ENCODE measurements at places on chromosomes 2 and 18. TPM values are rescaled to one million over a fixed set of nuclear protein-coding genes. Genes with fewer than 3 reads are reported as not detected.

- DNase-seq = peak; percentile 14
These were observed 3.5 kb downstream of the POU3F3 start for GRCh38 chr2:104857262-104858005.

DNA sequence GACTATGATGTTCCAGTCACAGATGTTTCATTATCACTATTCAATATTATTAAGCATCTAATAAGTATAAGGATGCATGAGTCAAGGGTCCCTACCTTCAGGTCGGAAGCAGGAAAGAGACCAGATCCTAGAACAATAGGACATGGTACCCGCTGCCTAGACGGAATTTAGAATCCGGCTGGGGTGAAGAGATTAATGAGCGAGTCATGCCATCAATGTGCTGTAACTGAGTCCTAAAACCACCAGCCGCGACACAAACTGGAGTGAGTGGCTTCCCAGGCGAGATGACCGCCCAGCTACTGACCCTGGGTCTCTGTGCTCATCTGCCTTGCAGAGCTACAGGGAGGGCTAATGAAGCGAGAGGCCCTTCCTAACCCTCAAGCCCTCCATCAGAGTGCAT, 73.6 kb downstream of the DNMT3A start:
- no peak for DNase-seq

The FAM237A gene
- polyA plus RNA-seq = not detected

- no peak for DNase-seq
These were observed 37.7 kb downstream of the COBLL1 start for GRCh38 chr2:164803776-164804466.

GRCh38 chr2:101241158-101241557, 11.5 kb upstream of the CNOT11 start:
- DNase-seq = no peak

GRCh38 chr2:56587456-56587855, 403.7 kb downstream of the CCDC85A start:
- no peak for DNase-seq

DNA sequence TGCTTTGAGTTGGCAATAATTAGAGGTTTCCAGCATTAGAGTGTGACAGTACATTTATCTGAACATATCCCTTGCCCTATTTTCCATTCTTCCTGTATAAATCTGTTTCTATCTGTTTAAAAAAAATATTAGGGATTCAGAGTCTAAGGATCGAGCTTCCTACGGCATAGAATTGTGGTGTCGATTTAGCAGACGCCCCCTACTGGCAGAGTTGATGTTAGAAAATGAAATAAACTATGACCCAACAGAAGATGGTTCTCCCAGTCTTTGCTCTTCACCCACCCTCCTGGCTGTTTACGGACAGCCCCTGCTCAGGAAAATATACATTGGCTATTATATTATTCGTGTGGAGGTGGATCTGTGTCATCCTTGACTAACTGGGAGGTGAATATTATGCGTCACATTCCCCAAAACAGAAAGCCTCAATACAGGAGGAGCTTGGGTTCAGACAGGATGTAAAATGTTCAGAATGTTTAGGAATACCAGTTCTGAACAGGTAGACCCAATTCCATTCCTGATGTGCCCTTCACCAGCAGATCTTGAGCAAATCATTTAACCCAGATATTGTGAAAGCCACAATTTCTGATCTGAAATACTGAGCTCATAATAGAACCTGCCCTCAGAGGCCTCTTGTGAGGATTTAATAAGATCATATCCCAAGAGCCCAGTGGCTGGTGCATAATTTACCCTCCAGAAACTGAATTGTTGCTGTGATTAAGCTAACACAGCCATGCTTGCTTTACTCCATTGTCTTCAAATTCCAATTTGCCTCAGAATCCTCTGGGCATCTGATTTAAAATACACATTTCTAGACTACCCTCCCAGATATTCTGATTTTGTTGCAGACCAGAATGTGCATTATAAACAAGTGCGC, 10.8 kb upstream of the ERMN start:
- no peak for DNase-seq

DNA sequence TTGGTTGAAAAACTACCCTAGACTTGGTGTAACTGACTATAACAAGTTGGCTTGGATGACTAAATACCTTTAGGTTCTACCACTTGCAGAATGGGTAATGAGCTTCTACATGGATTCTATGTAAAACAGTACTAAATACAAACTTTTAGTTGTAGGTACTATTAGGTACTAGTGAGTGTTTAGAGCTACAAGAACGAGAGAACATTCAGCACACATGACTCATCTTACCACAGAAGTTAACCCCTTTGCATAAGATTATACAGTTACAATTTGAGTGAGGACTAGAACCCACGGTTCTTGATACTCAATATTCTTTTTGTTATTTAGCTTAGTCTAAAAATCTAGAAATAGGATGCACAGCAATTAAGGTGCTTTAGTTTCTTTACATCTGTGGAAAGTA, 101.7 kb upstream of the TFCP2L1 start:
- no peak for DNase-seq

DNA sequence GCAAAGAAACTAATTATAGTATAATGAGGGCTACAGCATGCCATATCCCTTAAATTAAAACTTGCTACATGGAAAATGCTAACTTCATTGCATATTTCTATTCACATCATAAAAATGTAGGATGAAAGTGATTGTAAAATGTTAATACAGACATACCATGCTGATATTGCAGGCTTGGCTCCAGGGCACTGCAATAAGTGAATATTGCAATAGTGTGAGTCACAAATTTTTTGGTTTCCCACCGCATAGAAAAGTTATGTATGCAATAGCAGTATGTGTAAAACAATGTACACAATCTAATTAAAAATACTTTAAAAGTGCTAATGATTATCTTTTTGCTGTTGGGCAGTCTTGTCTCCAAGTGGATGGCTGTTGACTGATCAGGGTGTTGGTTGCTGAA, 162.1 kb downstream of the CD8B2 start:
- no peak for DNase-seq

The KCNS3 gene
- 9.2 TPM for polyA plus RNA-seq

The VWC2L gene
- 0.18 TPM for polyA plus RNA-seq

GRCh38 chr18:49020621-49021021, 69.9 kb upstream of the SMAD7 start:
- no peak for DNase-seq

DNA sequence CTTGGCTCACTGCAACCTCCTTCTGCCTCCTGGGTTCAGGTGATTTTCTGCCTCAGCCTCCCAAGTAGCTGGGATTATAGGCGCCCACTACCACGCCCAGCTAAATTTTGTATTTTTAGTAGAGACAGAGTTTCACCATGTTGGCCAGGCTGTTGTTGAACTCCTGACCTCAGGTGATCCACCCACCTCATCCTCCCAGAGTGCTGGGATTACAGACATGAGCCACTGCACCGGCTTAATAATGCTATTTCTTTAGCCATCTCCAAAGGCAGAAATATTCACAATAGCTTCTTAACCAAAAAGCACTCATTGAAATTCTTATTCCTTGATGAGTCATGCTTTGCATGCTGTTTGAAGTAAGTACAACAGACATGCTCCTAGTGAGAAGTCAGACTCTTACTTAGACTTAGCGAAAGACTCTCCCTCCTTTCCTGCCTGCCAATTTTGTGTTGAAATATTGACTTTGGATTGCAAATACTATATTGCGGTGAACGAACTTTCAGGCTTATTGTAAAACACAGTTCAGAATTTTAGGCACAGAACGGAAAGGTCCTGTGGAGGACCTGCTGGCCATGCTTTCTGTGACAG, 4.4 kb downstream of the ACTR3 start:
- DNase-seq = no peak

- no peak for DNase-seq
These were observed 11.3 kb downstream of the GFPT1 start for GRCh38 chr2:69375494-69376353.

The ANO7 gene
- polyA plus RNA-seq = 2.5 TPM

GRCh38 chr2:230809677-230810251, 55.0 kb upstream of the ITM2C start:
- DNase-seq = no peak

DNA sequence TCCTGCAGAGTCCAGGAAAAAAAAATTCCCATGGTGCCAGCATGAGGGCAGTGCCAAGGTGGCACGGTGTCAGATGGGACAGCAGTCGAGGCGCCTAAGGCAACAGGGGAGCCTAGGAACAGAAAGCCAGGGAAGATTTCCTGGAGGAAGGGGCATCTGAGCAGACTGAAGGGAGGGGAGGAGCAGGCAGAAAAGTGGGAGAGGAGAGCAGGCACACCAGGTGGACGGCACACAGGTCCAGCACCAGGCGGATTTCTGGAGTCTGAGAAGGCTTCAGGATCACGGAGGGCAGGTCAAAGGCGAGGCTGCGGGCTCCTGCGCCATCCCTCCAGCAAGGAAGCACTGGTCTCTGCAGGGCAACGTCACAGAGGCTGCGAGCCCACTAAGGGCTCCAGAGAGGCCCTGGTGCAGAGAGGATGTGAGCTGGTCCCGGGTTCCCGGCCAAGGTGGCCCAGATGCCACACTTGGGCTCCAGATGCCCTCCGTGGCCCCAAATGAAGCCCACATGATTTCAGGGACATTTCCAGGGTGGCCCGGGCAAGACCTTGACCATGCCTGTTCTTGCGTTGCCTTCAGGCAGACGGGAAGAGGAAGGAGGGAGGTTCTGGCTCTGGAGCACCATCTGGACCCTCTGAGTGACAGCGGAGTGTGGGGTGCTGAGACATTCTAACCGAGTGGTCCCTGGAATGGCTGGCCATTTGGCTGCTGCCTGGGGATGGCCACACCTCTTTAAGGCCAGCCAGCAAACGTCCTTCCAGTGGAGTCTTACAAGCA, 4.1 kb downstream of the HS6ST1 start:
- no peak for DNase-seq

DNA sequence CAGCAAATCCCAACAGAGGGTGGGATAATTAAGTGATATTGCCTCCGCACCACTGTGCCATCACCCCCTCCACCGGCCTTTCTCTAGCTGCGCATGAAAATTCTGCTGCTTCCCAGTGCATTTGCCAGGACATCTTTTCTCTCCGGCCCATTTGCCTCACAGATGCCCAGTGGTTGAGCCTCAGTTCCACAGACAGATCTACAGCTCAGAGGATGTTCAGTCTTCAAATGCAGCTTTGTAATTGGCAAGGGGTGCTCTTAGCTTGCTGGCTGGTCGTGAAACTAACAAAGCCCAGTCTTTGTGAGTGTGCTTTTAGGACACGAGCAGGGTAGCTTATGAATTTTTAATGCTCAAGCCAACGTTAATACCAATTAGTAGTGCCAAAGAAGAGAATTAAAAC, 253.3 kb upstream of the REV1 start:
- DNase-seq = no peak

DNA sequence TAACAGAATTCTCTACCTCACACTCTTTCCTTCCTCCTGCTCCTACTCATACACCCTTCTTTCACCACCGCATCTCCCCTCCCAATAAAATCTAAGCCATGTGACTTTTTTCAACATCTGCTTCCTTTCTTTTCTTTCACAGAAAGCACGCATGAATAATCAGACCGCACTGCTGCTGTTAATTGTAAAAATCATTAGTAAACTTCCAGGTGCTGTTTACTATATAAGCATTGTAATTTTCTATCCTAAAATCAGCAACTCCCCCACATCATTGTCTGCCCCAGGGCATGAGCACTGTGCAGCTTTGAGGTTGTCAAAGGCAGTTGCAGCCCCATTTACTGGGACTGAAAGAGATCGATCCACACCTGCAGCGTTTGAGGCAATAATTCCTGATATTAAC, 782.6 kb upstream of the ID2 start:
- DNase-seq = no peak

DNA sequence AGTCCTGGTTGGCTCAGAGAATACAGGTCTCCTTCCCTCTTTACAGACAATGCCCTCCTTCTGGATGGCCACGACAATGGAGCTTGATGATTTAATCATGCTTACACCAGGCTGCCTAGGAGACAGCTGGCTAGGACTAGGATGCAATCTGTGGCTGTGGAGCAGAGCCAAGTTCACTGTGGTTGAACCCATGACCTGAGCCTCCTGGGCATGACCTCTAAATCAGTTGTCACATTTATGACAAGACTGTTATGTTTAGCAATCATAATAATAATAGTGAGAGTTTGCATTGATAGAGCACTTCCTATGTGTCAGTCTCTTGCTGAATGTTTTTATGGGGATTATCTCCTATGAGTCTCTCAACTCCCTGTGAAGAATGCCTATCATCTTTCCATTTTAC, 244.1 kb downstream of the ICOS start:
- no peak for DNase-seq

The DUSP19 gene
- polyA plus RNA-seq = 5.2 TPM

The HJURP gene
- polyA plus RNA-seq = 33.4 TPM

DNA sequence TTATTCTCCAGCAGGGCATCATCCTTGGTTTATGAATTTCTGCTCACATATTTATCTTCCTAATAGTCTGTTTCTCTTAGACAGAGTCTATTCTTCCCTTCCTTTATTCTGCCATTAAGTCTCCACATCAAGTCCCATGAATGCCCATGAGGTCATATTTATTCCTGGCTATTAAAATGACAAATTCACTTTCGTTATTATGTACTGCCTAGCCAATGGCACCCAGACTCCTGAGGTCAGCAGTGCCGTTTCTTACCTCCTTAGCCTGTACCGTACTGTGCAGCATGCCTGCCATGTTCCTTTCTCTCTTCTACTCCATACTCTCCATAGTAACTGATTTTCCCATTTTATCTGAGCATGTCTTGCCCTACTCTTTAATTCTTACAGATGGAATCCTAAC, 82.3 kb upstream of the SPTBN1 start:
- DNase-seq = no peak

The GALNT3 gene
- 20.2 TPM for polyA plus RNA-seq

GRCh38 chr2:191935247-191935646, 88.4 kb upstream of the CAVIN2 start:
- no peak for DNase-seq

DNA sequence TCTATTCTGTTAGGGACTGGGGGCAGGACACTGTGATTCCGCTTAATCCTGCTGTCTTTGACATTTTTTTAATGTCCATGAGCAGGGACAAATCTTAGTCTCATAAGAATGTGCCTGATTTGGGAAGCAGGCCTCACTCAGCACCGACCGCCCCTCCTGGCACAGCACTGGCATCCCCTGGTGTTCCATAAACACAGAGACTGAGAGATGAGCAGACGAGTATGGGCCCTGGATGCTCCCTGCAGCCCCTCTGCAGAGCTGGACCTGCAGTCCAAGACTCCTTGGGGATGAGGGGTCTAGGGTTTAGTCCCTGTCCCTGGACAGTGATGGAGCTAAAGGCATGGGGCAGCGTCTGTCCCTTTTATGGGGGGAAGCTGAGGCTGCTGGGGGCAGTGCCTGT, 81.6 kb downstream of the NDUFA10 start:
- DNase-seq = no peak

The KLHL41 gene
- 1.9 TPM for polyA plus RNA-seq

GRCh38 chr2:53672881-53673522, 94.6 kb upstream of the CHAC2 start:
- DNase-seq = no peak

DNA sequence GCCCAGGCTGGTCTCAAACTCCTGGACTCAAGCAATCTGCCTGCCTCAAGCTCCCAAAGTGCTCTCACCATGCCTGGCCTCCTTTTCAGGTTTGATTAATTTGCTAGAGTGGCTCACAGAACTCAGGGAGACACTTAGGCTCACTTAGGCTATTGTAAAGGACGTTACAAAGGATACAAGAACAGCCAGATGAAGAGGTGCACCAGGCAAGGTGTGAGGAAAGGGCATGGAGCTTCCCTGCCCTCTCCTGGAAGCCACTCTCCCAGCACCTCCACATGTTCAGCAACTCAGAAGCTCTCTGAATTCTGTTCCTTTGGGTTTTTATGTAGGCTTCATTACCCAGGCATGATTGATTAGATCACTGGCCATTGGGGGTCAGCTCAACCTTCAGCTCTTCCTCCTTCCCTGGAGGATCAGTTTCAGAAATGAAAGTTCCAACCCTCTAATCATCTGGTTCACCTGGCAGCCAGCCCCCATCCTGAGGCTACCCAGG, 78.7 kb upstream of the RGPD5 start:
- no peak for DNase-seq

Measured in left kidney (tissue), 8 donors.